Fibroblast of skin of right biceps (primary cell): ENCODE measurements at places on chromosomes 3 and 15.
A peak's percentile ranks its signal among the peaks of the same experiment; 100 is the strongest.

GRCh38 chr3:138799822-138800221 is 34.9 kb downstream of the PIK3CB start:
- no peak for DNase-seq

DNA sequence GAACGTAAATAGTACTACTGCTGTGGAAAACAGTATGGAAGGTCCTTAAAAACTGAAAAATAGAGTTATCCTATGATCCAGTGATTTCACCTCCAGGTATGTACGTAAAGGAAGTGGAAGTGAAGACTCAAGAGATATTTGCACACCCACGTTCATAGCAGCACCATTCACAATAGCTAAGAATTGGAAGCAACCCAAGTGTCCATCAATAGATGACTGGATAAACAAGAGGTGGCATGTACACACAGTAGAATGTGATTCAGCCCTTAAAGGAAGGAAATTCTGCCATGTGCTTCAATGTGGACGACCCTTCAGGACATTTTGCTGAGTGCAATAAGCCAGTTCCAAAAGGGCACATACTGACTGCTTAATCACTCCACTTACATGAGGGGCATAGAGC is 188.3 kb downstream of the APBA2 start:
- no peak for DNase-seq

DNA sequence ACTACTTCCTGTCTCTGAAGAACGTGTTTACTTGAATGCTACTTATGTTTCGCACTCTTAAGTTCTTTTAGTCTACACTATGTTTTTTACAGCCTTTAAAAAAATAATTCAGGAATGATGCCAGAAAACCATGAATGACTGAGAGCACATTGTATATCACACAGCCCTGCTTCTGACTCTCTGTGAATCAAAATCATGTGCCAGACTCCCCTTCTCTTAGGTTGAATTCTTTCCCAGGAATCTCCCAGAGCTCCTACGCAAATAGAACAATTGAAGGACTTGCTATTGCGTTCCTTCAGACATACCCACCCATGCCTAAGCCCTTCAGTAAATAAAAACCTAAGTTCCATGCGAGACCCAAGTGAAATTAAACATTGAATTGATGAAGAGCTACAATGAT is 782.0 kb upstream of the ALCAM start:
- DNase-seq: no peak

- DNase-seq: no peak
Measured at GRCh38 chr3:31157047-31157694, 262.7 kb upstream of the GADL1 start.

GRCh38 chr15:67340630-67341029 is 86.0 kb downstream of the IQCH start:
- no peak for DNase-seq

DNA sequence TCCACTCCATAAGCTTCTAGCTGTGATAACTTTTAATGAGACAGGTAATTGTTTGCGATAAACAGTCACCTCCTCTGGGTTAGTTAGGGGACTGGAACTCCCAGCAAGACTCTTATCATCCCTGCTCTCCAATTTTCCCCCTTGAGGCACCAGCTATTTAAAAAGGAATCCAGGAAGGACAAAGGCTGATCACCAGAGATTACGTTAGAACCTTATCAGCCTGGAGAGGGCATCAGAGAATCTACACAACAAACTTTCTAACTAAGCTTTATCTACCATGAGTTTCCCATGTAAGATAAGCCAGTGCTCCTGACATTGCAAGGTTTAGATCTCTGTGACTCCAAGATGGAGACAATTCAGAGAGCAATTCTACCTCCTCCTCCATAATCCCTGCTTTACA is 31.3 kb downstream of the GPR176 start:
- no peak for DNase-seq

DNA sequence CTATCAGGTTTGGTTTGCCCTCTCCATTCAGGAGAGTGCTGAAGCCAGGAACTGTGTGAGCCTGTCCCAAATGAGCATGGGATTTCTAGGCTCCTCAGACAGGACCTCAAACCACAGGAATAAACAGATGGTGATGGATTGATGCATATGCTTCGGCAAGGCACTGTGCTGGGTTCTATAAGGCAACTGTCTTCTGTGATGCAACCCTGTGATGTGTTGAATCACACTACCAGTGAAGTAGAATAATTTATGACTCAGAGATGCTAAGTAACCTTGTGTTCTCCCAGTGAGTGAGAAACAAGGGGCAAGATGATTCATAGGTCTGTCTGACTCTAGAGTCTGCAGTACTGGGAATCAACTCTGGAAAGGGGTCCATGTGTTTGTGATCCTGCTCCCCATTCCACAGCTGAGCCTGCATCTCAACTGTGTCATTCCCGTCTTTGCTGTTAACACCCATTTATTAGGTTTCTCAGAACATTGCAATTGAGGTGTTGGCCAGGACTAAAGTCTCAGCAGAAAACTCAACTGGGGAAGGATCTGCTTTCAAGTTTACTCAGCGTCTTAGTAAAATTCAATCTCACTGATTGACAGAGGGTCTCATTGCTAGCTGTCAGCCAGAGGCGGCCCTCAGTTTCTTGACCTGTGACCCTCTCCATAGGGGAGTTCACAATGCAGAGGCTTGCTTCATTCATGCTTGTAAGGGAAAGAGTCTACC is 510.1 kb upstream of the CFAP20DC start:
- peak; percentile 99 for DNase-seq

GRCh38 chr3:49133226-49133951 is 539 bp upstream of the LAMB2 start:
- peak; percentile 93 for DNase-seq

- DNase-seq: peak; percentile 71
Measured at GRCh38 chr3:154884952-154885351, 195.2 kb upstream of the MME start.

DNA sequence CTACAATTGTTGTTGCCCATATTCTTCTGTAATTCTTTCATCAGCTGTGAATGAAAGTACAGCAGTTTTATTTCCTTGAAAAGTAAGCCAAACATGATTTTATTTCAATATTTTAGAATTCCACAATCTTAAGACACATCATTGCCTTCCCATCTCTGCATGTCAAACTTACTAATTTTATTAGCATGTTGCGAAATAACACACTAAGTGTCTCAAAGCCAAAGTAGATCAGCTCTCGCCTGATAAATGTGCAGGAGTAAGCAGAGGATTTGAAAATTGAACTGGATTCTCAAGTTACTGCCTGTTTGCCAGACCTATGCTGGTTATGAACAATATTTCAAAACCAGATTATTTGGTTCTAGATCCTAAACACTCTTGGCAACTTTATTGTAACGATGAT is 25.7 kb downstream of the TGFBR2 start:
- DNase-seq: no peak

DNA sequence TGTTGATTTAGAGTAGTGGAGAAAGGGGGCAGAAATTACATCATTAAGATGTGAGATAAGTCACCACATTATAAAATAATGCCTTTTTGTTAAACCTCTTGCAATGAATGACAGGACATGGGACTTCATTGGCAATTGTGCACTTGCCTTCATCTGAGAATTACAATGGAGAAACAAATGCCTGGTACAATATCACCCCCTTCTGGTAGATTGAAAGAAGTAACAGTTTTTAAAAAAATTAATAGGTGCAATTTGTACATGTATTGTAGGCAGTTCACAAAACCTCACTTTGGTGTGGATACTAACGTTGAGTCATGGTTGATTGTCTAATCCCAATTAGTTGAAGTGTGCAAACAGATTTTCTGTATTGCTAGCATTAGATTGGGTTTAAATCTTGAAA is 4.6 kb upstream of the P2RY14 start:
- peak; percentile 75 for DNase-seq

DNA sequence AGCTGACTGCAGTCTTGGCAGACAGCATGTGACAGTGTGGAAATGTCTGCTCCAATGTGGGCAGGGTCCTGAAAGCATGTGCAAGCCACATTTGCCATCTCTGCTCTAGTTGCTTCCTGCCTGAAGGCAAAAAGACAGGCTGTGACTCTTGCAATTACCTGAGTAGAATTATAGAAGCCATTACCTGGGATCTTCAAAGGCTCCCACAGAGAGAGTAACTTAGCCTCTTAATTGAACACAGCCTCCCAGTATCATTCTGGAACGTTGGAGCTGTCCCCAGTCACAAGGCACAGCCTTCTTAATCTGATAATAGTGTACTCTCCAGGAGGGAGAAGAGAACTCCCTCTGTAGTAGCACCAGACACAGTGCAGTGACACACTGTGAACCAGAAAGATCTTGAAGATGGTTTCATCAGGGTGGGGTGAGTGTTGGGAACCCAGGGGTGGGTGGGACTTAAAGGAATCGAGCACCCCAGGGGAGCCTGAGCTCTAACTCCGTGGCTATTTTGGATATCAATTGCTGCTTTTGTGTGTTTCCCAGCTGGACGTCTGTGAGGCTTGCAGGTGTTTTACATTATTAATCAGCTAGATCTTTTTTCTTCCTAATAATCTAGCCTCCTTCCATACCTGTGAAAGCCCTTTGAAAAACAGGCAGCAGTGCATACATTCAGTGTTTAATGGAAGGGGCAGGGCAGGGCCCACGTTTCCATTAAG is 40.6 kb upstream of the GLCE start:
- DNase-seq: no peak

- no peak for DNase-seq
Measured at GRCh38 chr3:2300938-2301337, 202.3 kb downstream of the CNTN4 start.

DNA sequence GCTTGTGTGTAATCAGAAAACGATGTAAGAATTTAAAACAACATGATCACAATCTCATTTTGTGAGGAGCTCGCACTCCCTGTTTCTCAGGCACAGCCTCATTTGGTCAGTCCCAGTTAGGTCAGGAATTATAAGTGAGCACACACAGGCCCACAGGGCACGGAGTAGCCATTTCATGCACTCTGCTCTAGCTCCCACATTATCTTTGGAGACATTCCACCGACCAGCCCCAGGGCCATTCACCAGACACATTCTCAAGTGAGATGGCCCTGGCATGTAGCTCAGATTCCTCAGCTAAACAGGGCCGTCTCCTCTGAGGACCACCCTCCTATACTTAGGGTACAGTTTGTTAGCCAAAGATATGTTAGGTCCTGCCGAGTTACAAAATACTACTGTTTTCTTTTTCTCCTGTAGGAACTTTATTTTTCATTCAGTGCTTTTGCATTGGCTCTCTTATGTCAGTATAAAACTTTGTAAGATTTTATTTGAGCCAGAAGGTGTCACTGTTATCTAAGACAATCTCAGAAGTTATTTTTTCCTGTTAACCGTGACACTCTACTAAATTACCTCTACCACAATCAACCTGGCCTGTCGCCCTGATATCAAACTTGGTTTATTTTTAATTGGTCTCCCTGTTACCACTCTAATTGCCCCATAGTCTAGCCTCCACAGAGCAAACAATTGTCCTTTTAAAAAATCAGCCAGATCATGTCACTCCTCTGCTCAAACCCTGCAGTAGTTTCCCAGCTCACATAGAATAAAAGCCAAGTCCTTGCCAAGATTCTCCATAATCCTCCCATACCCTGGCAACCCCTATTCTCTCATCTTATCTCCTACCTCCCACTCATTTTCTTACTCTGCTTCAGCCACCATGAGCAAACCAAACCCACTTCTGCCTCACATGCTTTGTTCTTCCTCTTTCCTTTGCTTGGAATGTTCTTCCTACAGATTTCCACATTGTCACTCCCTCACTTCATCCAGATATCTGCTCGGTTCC is 105.7 kb downstream of the PPP2R3A start:
- peak; percentile 16 for DNase-seq

- DNase-seq: no peak
Measured at GRCh38 chr3:126836220-126836860, 132.3 kb downstream of the CHCHD6 start.
